ENCODE measurements at places on chromosomes 5 and 9.

- ATAC-seq, result no peak
These were observed 96.6 kb downstream of the DAB2IP start for GRCh38 chr9:121748074-121748473.

- ATAC-seq, result no peak
These were observed 257.5 kb upstream of the PANK3 start for GRCh38 chr5:168836603-168837231.

GRCh38 chr9:136308006-136308701 is 4.3 kb upstream of the CCDC187 start:
- no peak for ATAC-seq

- ATAC-seq, result no peak
These were observed 372.7 kb downstream of the TMEM38B start for GRCh38 chr9:106066940-106067524.

DNA sequence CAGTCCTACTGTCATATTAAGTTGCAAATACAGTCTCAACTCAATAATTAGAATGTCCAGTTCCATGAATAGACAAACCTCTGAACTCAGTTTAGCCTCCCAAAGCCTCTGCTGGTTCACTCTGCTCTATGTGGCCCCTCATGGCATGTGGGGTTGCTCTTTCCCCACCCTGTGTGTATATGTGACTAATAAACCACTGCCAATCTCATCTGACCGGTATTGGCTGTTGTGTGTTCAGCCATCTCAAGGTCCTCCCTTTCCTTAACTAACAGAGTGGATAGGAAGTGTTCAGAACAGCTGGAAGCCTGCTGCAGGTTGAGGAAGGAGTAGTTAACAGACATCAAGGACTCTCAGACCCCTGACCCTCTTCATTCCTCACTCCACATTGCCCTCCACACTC is 55.3 kb downstream of the IL33 start:
- ATAC-seq, result no peak

- peak; percentile 59 for ATAC-seq
These were observed 55.4 kb downstream of the FOXI1 start for GRCh38 chr5:170161069-170161468.
